K562 (cell line): ENCODE measurements at places on chromosomes 6 and 20. TPM values are rescaled to one million over a fixed set of nuclear protein-coding genes. Genes with fewer than 3 reads are reported as not detected.
A peak's percentile ranks its signal among the peaks of the same experiment; 100 is the strongest.

Gene PLN
- total RNA-seq: 0.09 TPM in 1 of 2 replicates, not detected in the other

Gene FAM184A
- total RNA-seq: 9.5 and 13.6 TPM in 2 replicates

DNA sequence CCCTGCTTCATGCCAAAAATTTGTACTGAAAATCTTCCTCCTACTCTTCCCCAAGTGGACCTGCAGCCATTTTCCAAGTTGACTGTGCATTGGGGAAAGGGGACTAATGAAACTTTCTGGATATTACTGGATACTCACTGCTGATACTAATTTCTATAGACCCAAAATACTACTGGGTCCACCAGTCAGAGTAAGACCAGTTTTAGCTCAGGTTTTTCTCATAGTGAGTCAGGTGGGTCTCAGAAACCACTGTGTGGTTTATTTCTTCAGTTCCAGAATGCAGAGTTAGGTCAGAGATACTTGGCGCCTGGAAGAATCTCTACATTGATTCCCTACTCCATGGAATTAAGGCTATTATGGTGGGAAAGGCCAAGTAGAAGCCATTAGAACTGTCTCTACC, 274.8 kb upstream of the SYNCRIP start:
- no peak for DNase-seq

DNA sequence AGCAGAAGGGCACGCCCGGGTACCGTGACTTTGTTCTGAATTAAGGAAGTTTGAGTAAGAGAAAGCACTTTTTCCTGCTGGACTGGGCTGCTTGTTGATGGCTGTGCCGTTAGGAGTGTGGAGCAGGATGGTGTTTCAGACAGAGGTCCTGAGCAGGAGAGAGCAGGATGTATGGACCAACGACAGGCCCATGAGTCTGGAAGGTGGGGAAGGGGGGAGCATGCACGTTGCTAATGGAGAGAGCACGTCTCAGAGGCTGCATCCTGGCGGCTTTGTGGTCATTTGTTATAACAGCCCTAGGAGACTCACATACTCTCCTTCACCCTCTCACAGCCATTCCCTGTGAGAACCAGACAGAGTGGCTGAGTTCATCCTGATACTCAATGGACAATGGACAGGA, 56.8 kb downstream of the PHACTR3 start:
- no peak for DNase-seq

GRCh38 chr6:41428996-41429421, 93.6 kb downstream of the NCR2 start:
- no peak for DNase-seq

DNA sequence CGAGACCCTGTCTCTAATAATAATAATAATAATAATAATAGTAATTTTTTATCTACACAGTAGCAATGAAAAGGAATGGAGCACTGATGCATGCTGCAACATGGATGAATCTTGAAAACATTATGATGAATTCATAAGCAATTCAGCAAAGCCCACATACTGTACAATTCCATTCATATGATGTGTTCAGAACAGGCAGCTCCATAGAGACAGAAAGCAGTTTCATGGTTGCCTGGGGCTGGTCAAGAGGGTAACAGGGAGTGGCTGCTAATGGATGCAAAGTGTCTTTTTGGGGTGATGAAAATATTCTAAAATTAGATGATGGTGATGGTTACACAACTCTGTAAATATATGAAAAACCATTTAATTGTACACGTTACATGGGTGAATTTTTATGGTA, 43.6 kb downstream of the SLC24A3 start:
- no peak for DNase-seq

- no peak for DNase-seq
Measured at GRCh38 chr6:109946979-109947378, 31.1 kb upstream of the GPR6 start.

DNA sequence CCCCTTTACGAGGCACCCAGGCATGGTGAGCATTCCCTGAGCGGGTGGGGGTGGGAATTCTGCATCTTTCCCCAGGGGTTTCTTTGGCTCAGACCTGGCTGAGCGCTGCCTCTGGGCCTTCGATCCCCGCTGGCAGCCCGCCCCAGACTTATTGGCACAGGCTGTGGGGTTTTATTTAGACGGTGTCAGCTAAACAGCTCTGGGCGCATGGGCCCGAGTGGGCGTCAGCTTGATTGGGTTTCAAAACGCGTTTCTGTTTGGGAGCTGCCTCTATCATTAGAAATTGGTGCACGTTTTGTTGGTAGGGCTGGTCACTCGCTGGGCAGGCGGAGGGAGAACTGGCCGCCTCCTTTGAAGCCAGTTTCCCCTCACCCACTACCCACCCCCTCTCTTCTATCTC, 21.0 kb downstream of the PMEPA1 start:
- DNase-seq: no peak

Gene FAM83C
- not detected in 2 replicates for total RNA-seq

- DNase-seq: no peak
Measured at GRCh38 chr20:24588047-24588635, 118.7 kb downstream of the SYNDIG1 start.

GRCh38 chr20:54268941-54269340, 61.1 kb downstream of the PFDN4 start:
- no peak for DNase-seq

DNA sequence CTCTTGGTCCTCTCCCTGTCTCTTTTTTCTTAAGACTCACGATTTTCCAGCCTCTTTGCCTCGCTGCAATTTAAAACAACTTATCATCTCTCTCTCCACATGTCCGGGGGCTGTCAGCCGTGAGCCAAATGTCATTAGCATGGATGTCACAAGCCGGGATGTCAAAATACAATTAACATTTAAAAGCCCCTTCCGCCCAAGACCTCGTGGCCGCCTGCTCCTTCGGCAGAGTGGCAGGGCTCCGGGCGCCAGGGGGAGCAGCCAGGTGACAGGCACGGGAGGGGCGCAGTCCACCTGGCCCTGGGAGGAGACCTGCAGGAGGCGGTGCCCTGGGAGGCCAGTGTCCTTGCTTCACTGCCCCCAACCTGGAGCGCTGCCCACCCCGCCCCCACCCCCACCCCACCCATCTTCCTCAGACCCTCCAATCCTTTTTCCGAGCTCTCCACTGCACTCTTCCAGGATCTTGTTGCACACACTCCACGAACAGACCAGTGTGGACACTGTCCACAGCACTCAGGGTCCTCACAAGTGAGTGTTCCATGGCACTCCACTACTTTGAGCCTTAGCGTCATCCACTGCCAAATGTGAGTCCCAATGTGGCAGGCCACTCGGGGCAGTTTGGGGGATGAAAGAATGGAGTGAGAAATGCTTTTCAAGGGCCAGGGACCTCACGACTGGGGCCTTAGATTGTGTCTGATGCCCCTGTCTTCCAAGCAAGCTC, 5.6 kb upstream of the GRM4 start:
- no peak for DNase-seq

GRCh38 chr20:40628877-40629276, 60.2 kb downstream of the MAFB start:
- DNase-seq: no peak

Gene QRSL1
- 16.3 and 19.6 TPM in 2 replicates for total RNA-seq

Gene PRICKLE4
- 0.20 and 0.87 TPM in 2 replicates for total RNA-seq

DNA sequence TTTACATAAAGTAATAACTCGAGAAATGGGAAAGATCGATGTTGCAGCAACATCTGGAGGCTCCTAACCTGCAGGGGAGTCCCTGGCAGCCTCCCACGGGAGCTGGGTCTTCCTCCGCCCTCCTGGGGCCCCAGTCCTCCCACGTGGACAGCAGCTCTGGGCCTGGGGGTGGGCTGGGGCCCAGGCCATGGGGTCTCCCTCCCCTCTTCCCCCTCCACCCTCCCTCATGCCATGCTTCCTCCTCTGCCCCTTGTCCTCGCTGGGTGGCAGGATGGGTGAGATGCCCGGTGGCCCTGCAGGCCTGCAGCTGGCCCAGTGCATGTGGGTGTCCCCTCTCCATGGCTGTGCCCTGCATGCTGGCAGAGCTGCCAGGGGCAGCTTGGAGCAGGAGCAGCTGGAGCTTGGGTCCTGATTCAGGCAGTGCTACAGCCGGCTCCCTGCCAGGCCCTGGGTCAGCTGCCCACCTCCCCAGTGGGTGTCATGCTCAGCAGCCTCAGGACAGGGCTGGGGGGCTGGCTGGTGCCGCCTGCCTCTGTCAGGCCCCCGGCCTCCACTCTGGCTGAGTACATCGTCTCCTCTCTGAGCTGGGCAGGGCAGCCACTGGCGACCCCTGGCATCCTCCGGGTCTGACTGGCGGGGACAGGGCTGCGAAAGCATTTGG, 48.9 kb upstream of the BHLHE23 start:
- no peak for DNase-seq

GRCh38 chr6:67458265-67458664, 1176.8 kb upstream of the ADGRB3 start:
- DNase-seq: no peak

Gene MUCL3
- not detected in 2 replicates for total RNA-seq

GRCh38 chr6:78599526-78599925, 267.8 kb upstream of the IRAK1BP1 start:
- no peak for DNase-seq

DNA sequence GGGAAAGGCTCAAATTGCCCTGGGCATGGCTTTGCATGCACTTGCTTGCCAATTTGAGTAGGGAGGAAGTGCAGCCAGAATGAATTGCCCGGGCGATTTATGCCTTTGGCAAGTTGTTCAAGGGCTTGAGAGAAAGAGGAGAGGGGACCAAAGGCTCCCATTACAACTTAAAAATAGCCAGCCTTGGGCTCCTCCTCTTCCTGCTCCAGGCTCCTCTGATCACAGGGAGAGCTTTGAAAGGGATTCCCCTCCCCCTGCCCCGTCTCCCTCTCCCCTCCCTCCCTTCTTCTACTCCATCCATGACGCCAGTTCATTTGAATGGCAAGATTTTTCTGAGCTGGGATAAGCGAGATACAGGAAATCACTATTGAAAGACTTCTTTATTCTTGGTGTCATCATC, 304.9 kb upstream of the JAG1 start:
- DNase-seq: no peak

- peak; percentile 48 for DNase-seq
Measured at GRCh38 chr6:125201961-125202729, 48.6 kb downstream of the TPD52L1 start.

DNA sequence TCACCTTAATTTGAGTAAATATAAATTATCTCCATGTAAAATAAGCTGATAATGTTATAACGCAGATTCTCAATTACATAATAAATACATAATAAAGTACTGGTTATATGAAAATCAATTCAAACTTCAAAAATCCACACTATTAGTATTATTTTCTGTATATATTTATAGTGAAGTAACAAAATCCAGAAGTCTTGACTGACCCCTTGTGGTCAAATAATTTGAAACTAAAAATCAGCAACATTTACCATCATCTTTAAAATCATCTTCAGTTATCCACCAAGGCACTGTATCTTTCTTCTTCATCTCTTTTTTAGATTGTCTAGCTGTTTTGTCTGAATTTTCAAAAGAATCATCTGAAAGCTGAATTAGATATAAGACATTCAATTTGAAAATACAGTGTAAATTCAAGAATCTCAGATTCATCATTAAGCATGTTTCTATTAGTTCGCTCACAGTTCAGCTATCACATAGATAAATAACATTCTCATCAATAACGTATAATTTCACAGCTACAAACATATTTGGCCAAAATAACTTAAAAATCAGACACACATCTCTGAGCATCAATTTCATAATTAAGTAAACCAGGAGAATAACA, 6.5 kb downstream of the CEP162 start:
- DNase-seq: no peak

GRCh38 chr6:30007132-30007764, 53.8 kb upstream of the POLR1H start:
- no peak for DNase-seq

GRCh38 chr6:163731215-163732013, 316.9 kb downstream of the QKI start:
- peak; percentile 87 for DNase-seq

- peak; percentile 75 for DNase-seq
Measured at GRCh38 chr6:49666930-49667757, 30.5 kb upstream of the RHAG start.

GRCh38 chr6:29641430-29642148, 8.6 kb upstream of the GABBR1 start:
- peak; percentile 26 for DNase-seq

- no peak for DNase-seq
Measured at GRCh38 chr20:47586649-47587294, 85.1 kb downstream of the NCOA3 start.

Gene SLC22A23
- total RNA-seq: 7.3 and 8.7 TPM in 2 replicates

DNA sequence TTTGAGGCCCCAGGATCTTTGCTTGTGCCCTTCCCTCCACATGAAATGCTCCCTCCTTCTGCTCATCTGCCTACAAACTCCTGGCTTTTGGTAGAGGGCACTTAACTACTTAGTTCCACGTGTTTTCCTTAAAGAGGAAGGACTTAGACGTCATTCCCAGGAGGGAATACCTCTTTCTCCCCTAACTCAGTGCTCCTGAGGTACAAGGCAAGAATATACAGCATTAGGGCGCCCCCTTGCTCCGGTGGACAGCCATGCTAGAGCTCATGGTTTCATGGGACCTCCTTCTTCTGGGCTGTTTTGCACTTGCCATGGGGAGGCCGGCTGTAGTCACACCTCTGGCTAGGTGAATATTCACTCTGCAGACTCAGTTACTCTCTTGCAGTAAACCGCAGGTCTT, 93.8 kb upstream of the LY86 start:
- DNase-seq: peak; percentile 39

Gene ZNF391
- total RNA-seq: 5.7 and 5.8 TPM in 2 replicates

GRCh38 chr6:111631018-111631417, 25.3 kb upstream of the TRAF3IP2 start:
- DNase-seq: no peak

- no peak for DNase-seq
Measured at GRCh38 chr6:87397656-87398055, 10.1 kb upstream of the CFAP206 start.

- DNase-seq: no peak
Measured at GRCh38 chr6:51283723-51284355, 465.2 kb downstream of the TFAP2B start.

- DNase-seq: peak; percentile 74
Measured at GRCh38 chr6:135162678-135163439, 18.2 kb upstream of the MYB start.

DNA sequence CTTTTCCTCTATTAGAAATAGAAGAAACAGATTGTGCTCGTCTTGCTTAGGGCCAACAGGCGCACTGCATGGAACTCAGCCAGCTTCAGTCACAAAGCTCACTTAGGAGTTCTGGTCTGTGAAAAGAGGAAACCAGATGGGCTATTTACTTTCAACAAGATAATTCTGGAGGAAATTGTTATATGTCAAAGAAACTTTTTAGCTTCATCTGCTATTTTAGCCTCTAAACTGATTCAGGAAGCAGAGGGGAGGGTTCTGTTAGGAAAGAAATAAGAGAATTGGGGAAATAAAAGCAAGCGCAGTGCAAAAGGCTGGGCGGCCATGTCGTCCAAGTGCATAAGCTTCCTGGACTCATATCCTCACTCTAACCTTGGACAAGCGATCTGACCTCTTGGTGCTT, 21.3 kb downstream of the PRKN start:
- DNase-seq: no peak

- no peak for DNase-seq
Measured at GRCh38 chr6:89886378-89887120, 7.7 kb upstream of the GJA10 start.
